NCI-H2081 treated with DMSO at 0.1 percent for 48 hours (cell line): ENCODE measurements at places on chromosomes 2 and 18.

GRCh38 chr2:30797381-30798015 is 9.7 kb downstream of the CAPN13 start:
- DNase-seq = no peak

GRCh38 chr2:190583507-190584337 is 49.2 kb upstream of the NEMP2 start:
- DNase-seq = no peak

- DNase-seq = no peak
Observed at GRCh38 chr18:48933578-48934414, 17.0 kb downstream of the SMAD7 start.

GRCh38 chr2:134416637-134417036 is 162.8 kb downstream of the MGAT5 start:
- no peak for DNase-seq

DNA sequence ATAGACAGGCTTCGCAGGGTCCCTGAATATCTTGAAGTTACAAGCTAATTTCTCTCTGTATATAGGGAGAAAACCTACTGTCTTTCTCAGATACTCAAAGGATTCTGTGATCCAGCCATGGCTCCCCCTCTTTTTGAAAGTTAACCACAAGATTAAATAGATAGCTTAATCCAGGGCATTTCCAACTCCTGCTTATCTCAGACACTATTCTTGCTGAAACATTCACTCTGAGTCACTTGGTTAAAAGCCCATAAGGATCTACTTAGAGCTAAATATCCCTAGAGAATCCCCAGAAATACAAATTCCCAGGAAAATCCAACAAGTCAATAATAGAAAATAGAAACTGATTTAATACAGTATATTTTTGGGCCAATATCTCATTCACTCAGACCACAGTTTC is 179.1 kb upstream of the LYPD1 start:
- DNase-seq = no peak

- no peak for DNase-seq
Observed at GRCh38 chr2:27123302-27124150, at the start of gene ABHD1. ABHD1 (plus strand) TSS chr2:27123815; CDS start chr2:27123949, 134 bp downstream.

DNA sequence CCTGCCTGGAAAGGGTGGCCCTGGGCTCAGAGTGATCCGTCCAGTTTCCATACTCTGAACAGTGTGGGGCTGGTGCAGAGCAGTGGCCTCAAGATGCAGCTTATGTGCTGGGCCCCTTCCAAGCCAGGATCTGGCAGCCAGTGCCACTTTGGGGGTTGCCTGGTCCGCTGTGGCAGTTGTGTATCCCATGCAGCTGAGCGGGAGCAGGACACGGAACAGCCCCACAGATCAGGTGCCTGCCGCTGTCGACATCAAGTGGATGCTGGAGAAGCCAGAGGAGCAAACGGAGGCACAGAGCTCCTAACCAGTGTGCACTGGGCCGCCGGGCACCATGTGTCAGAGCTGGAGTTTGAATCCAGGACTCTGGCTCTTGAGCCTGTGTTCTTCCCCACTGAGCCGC is 112.0 kb downstream of the CABLES1 start:
- DNase-seq = no peak

GRCh38 chr2:10271509-10271908 is 31.2 kb upstream of the HPCAL1 start:
- DNase-seq = no peak

- DNase-seq = no peak
Observed at GRCh38 chr2:11798701-11799435, 52.4 kb downstream of the LPIN1 start.

- no peak for DNase-seq
Observed at GRCh38 chr18:23716516-23716915, 27.3 kb downstream of the LAMA3 start.

- no peak for DNase-seq
Observed at GRCh38 chr18:34864836-34865497, 154.9 kb downstream of the DTNA start.

DNA sequence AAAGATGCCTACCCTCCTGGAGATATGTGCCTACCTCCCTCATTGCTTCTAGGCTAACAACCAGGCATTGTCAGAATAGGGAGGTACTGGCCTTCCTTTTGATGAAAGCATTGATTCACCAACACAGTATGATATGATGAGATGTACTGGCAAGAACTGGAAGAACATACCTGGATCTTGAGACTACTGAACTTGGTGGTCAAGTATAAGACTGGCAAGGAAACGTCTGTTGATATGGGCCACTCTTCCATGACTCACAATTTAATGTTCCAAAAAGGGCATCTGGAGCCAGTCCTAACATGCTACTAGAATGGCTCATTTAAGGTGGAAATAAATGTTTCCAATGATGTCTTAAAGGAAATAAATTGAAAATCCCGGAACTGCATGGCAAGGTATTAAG is 18.1 kb downstream of the DTNB start:
- DNase-seq = no peak

DNA sequence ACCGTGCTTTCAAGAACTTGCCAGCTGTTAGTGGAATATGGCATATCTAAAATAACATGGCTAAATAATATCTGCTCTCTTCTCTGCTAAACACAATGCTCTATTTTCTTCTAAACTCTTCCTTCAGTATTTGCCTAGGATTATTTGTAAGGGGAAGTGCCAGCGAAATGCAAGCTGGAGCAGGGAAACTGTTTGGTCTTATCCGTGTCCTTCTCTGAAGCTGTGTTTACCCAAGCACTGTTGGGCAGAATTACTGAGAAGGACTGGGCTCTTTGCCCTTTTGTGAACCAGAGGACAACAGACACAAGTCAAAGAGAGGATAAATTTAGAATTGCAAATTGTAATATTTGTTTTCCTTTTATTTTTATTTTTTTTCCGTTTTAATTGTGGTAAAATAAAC is 23.6 kb downstream of the CPO start:
- DNase-seq = no peak

DNA sequence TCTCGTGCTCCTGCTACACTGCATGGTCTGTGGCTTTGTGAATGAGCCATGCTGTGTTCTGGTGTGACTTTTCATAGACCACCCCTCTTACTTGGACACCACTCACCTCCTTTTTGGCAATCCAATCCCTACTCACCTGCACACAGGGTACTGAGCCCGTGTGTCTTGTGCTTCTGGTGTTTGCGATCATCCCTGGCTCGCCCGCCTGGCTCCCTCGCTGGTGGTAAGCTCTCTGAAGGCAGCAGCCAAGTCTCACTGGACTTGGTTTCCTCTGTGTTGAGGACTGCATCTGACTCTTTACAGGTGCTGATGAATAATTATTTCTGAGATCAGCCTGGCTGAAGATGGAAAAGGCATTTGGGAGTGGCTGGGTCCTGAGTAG is 276.8 kb downstream of the TSN start:
- DNase-seq = no peak

- no peak for DNase-seq
Observed at GRCh38 chr2:215536510-215536909, 100.6 kb upstream of the FN1 start.

DNA sequence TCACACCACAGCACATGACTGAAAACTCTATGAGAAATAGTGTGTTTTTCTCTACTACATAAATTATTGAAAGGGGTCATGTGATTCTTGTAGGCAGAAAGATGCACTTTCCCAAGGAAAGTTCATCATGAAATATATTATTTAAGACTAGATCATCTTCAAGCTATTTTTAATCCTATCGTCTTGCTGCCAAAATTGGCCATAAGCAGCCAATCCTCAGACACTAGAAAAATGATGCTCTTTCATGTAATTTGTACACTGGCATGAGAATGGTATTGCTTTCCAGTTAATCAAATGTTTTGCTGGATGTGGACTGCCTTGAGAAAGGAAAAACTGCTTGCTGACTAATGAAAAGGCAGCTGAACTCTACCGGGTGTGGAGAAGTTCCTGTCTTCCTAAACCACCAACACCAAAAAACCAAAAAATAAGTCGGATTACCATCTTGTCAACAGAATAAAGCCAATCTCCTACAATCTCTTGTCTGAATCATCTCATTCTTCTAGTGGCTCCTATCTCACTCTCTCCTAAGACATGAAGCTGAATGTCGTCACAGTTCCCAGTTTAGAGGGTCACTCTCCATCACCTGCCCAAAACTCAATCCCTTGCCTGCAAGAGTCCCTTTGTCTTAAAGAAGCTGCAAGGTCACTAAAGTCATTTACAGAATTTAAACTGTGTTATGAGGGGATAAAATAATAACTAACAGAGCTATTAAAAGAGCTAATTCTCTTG is 5.3 kb downstream of the BCL2 start:
- no peak for DNase-seq

GRCh38 chr2:237982039-237982725 is 15.4 kb downstream of the UBE2F start:
- no peak for DNase-seq

DNA sequence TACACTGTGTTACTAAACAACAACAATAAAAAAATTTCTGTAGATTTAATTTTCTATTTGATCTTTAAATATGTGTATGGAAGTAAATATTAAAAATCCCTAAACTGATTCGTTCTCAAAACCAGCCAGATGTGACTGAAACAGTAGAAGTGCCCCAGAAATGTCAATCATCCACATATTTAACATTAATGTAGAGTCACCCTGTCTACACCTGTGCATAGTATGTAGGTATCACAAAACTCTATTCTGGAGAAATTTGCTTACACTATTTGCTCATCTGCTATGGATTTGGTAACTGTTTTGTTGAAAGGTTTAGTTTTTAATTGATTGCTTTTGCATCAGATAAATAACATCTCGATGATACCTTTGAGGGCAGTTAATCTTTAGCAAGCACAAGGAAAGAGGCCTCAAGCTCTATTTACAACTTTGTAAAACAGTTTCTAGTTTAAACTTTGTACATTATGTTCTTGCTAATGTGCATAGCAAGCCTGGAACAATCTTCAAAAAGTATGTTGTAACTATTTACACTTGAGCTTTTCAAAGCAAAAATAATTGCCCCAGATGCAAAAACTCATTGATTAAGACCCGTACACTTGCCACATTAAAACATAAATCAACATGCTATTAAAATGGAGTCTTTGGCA is 76.8 kb downstream of the PPP1R1C start:
- DNase-seq = no peak

GRCh38 chr18:21099442-21099841 is 12.2 kb downstream of the ROCK1 start:
- DNase-seq = no peak

DNA sequence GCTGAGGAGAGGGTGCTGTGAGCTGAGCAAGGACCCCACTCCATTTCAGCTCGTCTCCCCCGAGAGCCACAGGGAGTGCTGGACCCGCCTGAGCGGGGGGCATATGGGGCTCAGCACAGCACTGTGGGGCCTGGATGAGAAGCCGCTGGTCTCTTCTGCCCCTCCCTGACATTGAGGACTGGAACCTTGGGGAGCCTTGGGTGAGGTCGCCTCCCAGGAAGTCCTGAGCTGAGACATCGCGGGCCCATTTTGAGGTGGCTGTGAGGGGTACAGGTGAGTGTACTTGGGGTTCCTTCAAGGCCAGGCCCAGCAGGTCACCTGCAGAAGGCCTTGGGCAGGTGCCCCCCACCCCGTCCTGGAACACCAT is 3.1 kb upstream of the AQP12A start:
- DNase-seq = no peak

DNA sequence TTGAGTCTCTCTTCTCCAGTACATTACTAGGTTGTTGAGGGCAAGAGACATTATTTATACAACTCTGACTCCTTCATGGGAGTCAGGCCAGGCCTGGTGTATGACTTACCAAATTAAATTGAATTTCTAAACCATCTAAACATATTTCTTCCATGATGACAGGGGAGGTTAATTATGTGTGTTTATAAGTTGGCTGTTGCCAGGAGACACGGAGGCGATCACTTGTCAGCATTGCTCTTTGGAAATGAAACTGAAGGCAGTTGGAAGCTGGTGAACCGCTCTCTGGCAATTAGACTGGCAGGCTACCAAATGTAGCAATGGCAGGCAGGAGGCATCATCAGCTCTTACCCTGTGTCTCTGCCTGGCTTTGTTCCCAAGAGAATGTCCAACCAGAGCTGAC is 241.4 kb downstream of the KCNS3 start:
- no peak for DNase-seq

GRCh38 chr2:137897082-137897481 is 67.2 kb upstream of the HNMT start:
- DNase-seq = no peak

- no peak for DNase-seq
Observed at GRCh38 chr2:70966681-70967080, 11.7 kb upstream of the ANKRD53 start.

DNA sequence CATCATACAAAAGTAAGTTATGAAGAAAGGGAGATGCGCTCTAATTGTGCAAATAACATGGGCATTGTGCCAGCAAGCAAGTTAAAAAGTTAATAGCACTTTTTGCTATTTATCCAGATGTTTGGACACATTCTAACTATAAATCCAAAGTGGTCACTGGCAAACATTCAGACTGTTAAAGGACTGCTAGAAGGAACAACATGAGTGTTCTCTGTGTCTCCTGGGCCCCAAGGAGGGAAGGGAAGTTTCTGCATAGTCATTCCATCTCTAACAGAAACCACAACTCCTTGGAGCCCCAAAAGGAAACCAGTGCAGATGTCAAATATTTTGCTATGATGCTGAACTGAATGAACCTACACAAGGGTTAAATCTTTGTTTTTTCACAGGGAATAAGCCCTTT is 213.3 kb upstream of the HNRNPA3 start:
- DNase-seq = no peak

DNA sequence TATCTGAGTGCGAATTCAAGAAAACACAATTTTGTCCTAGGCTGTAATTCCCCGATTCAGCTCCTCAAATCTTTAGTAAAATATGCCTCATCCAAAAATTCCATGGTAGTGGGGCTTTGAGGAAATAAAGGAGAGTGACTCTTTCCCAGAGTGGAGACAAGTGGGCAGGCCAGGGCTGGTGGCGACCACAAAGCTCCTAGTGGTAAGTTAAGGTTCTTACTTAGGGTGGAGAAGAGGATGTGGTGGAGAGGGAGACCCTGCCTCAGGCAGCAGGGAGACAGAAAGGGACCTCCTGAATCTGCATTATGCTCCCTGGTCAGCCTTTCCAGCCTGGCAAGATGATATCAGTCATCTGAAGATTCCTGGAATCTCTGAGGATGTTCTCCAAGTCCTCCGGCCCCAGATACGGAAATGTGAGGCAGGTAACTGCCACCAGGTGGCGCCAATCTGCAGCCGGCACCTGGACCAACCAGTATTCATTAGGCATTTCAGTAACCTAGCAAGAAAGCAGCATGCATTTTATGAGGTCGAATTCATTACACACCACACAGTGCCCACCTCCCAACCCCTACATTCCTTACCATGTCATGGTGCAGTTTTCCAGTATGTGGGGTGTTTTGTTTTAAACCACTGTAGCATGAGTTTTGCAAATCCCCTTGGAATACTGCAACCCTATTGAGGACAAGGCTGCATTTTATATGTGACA is 106.4 kb downstream of the POLE4 start:
- no peak for DNase-seq

- DNase-seq = no peak
Observed at GRCh38 chr2:231714639-231715498, 6.5 kb downstream of the PTMA start.

GRCh38 chr2:66919286-66919685 is 477.8 kb upstream of the ETAA1 start:
- DNase-seq = no peak

DNA sequence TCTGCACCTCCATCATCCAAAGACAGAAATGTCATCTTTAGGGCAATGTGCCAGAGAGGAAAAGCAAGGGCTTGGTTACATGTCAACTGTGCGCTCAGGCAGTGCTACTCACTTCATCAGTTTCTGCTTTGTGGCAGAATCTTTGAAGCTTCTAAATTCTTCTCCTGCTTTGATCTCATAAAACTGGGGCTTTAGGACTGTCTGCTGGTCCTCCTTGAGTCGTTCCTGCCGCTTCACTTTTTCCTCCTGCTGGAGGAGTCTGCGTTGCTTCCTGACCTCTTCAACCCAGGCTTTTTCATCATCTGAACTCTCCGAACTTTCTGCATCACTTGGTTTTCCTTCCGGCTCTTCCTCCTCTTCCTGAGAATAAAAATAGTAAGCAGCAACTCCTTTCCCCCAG is 100.8 kb downstream of the NOL10 start:
- DNase-seq = no peak
